ENCODE measurements at places on chromosomes 4 and X.

DNA sequence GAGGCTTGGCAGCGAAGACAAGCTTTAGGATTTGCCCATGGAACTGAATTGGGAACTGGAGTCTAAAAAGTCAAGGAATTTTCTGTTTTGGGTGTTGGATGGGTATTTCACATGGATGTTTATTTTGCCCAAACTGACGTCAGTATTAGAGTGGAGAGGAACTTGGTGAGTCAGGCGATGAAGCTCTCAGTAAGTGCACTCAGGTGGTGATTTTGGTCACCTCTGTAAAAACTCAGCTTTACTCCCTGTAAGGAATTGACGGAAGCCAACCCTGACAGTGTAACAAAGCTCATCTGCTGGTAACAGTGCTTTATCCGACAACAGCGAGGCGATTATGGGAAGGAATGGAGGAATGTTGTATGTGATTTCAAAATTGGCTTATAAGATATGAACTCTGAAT lies 77.0 kb upstream of the PGRMC2 start:
- DNase-seq, result no peak

DNA sequence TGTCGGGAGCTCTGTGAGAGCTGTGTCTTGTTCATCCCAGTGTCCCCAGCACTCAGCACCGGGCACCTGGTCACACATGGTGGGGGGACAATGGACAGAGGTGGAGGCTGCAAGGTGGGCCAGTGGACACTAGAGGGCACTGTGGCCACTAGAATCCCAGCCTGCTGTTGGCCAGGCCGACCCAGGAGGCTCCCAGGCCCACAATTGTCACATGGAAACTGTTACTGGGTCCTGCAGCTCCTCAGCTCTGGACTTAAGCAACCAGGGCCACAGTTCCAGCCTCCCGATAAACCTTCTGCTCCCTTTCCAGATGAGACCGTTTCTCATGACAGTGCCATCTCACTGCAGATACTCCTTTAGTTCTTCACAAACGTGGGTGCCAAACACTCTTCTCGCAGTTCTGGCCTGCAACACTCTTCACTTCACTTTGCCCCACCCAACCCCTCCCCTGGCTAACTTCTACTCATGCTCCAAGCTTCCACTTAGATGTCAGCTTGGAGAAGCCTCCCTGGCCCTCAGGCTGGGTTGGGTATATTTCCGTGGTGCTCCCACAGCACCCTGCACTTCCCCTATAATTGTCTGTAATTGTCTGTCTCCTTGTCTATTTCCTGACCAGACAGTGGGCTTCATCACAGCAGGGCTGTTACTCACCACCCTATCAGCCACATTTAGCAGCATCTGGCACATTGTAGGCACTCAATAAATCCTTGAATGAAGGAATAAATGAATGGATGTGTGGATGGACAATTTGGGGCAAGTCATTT lies 3.5 kb upstream of the IQSEC2 start:
- DNase-seq, result peak; percentile 50

- DNase-seq, result no peak
Measured at GRCh38 chrX:101231080-101231479, 11.5 kb downstream of the DRP2 start.

DNA sequence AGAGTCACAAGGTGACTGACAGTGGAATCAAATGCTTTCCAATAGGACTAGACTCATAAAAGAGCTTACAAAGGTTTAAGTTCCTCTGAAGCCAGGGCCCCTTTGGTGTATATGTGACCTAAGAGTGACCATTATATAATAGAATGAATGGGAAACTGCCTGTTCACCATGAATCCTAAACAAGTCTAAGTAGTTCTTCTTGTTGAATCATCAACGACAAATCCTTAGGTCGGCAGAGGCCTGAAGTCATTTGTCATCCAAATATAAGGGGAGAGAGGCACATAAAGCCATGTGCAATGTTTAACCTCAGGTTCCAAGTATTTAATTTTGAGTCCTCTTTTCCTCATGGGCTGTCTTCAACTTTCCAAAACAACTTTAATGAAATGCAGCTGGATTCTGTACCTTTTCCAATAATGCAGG lies 122.4 kb downstream of the RASL11B start:
- no peak for DNase-seq

DNA sequence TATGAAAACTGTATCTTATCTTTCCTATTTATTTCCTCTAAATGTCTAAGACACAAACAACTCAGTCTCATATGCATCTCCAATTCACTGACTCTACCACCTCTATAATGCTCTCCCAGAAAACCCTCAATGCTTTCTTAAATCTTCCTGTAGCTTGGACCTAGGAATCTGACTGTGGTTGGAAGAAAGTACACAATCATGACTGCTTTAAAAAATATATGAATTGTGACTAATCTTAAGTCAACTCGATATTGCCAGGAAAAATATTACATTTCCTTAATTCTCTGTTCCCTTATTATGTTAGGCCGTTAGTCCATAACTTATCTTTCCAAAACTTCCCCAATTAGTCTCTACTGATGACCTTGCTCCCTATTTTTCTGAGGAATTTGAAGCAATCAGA lies 87.0 kb downstream of the SPCS3 start:
- DNase-seq, result no peak

DNA sequence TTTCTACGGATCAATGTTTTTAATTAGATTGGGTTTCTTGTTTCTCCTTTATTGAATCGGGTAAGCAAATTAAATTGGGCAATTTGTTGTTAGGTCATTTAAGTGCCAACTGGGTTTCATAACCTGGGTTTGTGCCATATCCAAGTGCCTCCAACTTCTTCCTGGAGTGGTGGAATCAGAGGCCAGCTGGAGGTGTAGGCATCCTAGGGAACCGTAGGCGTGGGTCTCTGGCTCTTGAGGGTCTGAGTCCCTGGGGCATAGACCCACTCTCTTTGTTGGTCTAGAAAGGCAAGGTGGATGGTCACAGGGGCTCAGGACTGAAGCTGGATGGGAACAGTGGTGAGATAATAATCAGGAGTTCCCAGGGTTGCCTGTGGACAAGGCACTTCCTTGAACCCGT lies 18.3 kb downstream of the CNGA2 start:
- DNase-seq, result no peak

GRCh38 chr4:31984872-31985271 lies 1264.7 kb downstream of the PCDH7 start:
- DNase-seq, result no peak

DNA sequence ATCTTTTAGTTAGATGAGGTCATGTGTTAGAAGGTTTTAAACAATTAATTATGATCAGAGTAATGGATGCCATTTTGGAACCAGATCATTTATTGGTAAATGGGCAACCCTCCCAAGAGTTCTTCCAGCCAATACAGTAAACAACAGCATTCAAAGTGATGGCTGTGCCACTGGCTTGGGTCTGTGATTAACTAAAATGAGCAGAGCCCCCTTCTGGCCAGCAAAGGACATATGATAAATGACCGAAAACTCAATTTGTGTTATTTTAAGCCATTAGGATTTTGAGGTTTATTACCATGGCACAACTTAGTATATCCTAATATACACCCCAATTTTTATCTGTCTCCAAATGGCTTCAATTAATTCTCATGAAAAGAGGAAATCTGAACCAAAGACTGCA lies 90.8 kb upstream of the NPFFR2 start:
- peak; percentile 6 for DNase-seq

DNA sequence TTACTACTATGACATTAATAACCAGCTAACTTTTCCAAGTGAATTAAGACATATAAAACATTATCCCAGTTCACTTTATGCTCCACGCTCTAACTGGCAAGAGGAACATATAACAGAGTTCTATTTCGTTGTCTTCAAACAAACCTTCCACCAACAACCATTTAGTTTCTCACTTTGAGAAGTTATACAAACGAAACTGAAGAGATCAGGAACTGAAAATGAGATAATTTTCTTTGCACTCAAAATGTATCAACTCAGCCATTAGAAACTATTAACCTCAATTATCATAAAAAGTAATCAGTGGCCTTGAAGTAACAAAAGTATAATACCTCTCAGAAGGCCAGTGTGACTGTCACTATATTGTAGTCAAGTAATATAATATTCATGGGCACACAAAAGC lies 70.1 kb downstream of the CHM start:
- DNase-seq, result no peak

DNA sequence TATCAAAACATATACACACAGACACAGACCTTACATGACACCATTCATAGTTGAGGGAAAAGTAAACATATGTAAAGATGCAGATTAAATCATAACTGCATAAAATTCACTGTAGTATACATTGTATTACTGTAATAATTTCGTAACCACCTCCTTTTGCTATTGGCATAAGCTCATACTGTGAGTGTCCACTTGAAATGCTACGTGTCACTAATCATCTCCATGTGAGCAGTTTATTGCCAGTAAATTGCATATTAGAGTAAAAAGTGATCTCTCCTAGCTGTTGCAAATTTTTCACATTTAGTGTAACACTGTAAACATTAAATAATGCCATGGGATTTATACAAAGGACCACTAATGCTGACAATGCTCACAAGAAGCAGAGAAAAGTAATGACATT lies 256.7 kb upstream of the GNPDA2 start:
- no peak for DNase-seq

DNA sequence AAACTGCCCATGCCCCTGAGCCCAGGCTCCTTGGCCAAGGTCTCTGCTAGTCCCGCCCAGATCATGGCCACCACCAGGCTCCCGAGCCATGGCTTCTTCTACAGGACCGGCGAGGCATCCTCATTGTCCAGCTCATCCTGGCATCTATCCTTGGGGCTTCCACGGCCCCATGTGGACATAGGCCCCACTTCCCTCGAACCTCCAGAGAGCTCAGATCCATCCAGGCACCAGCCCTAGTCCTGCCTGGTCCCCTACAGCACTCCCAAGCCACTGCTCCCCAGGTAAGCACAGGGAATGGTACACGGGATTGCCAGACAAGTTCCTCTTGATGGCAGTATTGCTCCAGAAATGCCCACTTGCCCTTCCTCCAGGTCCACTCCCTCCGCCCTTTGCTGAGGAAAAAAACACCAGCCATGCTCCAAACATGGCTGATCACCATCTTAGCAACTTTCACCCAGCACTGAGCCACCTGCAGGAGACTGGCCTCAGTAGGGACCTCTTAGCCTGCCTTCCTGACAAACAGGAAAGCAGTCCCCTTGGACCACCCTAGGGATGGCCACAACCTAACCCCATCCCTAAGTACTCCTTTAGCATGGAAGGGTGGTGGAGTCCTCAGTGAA lies 272.1 kb upstream of the AGTR2 start:
- no peak for DNase-seq

DNA sequence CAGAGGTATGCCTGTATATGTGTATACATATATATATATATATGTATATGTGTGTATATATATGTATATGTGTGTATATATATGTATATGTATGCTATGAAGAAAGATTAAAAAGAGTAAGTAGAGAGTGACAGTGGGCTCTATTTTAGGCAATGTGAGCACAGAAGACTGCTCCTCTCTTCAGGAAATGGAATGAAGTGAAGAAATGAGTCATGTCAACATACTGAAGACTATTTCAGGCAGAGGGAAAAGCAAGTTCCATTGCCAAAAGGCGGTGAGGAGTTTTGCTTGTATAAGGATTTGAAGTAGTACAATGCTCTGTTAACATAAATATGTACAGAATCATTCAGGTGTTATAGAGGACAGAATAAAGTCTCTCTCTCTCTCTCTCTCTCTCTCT lies 773.2 kb upstream of the FTHL17 start:
- DNase-seq, result no peak

DNA sequence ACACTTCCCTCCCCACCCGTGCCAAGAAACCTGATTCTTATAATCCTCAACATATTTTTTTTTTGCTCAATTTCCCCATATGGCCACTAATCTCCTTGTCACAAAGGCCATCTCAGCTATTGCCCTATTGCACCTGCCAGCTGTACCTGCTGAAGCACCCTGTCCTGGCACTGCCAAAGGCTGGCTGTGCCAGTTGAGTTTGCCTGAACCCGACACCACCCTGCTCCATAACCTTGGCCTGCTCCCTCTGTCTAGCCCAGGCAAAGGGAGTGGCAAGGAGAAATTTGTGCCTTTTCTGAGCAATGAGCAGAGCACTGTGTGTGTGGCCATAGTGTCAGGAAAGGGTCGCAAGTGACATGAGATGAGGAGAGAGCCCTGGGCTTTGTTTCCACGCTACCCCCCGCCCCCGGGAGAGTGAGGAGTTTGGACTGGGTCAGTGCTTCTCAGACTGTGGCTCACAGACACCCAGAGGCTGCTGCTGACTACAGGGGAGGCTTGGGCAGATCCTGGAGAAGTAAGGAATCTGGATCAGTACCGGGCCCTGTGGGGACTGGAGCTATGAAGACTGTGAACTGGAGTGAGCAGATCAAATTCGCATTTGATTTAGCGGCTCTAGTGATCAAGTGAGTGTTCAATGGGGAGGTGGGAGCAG lies 42.2 kb upstream of the HMGB3 start:
- DNase-seq, result no peak

DNA sequence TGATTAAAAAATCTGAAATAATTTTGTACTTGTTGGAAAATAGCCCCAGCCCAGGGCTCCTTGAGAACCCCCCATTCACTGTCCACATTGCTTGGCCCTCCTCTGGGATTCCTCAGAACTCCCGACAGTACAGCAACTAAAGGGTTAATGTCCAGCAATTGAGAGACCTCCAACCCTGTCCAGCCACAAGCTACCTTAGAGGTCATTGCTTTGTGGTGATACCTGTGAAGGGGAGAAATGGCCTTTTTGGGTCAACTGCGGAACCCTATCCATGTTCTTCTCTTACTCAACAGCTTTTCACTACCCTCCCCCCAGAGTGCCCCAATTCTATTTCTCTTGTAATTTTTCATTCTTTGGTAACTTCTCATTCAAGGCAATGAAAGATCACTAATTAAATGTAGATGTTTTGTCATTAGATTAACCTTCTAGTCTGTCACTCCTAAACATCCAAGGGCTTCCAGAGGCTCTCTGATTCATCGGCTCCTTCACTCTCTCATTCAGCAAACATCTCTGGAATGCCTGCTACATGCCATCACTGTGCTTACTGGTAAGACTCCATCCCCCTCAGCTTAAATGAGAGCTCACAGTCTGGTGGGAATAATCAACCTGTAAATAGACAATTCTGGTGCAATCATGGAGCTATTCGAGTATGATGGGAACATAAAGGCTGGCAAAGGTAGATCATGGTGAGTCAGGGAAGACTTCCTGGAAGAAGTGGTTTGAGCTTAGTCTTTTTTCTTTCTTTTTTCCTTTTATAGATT lies 241.4 kb upstream of the PGRMC2 start:
- no peak for DNase-seq

DNA sequence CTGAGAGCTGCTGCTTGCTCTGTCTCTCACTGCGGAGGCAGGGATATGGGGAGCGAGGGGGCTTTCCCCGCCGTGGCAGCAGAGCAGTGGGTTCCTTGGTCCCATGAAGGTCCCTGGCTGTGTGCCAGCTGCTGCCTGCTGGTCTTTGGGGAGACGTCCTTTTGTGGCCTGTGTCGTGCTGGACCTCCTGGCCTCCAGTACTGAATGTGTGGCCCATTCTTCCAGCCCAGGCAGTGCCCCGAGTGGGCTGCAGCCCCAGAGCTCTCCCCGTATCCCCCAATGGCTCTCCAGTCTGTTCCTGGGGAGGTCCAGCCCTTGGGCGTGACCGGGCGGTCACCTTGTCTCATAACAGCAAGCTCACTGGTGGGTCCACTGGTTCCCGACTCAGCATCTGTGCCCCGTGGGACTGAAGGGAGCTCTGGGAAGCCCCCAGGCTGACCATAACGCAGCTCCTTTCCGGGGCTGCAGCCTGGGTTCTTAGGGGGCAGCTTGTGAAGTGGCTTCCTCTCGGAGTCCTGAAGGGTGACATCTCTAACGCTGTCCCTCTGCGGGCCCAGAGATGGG lies 115.6 kb downstream of the SMIM20 start:
- no peak for DNase-seq

GRCh38 chrX:48498374-48498809 lies 10.4 kb upstream of the PORCN start:
- no peak for DNase-seq

Data from NCI-H345 (cell line).